ENCODE measurements at places on chromosomes 2 and 18. TPM values are rescaled to one million over a fixed set of nuclear protein-coding genes. Genes with fewer than 3 reads are reported as not detected.

DNA sequence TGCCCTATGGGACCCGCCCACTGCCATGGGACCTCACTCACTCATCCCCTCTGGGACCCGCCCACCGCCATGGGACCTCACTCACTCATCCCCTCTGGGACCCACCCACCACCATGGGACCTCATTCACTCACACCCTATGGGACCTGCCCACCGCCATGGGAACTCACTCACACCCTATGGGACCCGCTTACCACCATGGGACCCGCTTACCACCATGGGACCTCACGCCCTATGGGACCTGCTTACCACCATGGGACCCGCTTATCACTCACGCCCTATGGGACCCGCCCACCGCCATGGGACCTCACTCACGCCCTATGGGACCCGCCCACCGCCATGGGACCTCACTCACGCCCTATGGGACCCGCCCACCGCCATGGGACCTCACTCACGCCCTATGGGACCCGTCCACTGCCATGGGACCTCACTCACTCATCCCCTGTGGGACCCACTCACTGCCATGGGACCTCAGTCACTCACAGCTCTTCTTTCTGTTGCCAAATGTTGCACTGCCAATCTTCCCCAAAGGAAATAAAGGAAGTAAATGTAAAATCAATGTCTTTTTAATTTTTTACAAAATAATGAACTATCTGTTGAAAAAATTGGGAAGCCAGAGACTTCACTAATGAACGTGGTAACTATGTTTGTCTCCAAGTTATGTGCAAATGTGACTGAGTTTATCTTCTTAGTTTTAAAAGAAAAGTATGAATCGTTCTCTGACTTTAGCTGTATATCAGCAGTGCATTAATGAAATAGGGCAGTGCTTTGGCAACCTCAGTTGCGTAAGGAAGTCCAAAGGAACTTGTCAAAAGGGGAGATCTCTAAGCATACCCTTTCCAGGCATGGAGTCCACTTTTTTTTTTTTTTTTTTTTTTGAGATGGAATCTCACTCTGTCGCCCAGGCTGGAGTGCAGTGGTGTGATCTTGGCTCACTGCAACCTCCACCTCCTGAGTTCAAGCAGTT is 101.5 kb upstream of the MGAT5 start:
- H3K27me3 ChIP-seq, result no peaks in the 10 kb centered on the region
- H3K27ac ChIP-seq, result no peak overlapping the region
- DNase-seq, result no peak

GRCh38 chr18:48721312-48721711 is 182.5 kb downstream of the CTIF start:
- H3K27ac ChIP-seq, result no peak overlapping the region
- H3K36me3 ChIP-seq, result no peaks in the 10 kb centered on the region
- peaks cover 2% of the 10 kb centered on the region for H3K4me1 ChIP-seq
- DNase-seq, result no peak
- H3K4me3 ChIP-seq, result no peak overlapping the region

The ELOA2 gene
- total RNA-seq, result not detected

- H3K36me3 ChIP-seq, result no peaks in the 10 kb centered on the region
- no peaks in the 10 kb centered on the region for H3K4me1 ChIP-seq
- no peak overlapping the region for H3K27ac ChIP-seq
- no peaks in the 10 kb centered on the region for H3K27me3 ChIP-seq
- no peak for DNase-seq
- H3K4me3 ChIP-seq, result no peak overlapping the region
Measured at GRCh38 chr2:145050134-145050533, 530.2 kb upstream of the ZEB2 start.

The C2orf80 gene
- not detected for total RNA-seq

Data from HCT116 (cell line).